ENCODE measurements at places on chromosomes 12 and 14.
A peak's percentile ranks its signal among the peaks of the same experiment; 100 is the strongest.

DNA sequence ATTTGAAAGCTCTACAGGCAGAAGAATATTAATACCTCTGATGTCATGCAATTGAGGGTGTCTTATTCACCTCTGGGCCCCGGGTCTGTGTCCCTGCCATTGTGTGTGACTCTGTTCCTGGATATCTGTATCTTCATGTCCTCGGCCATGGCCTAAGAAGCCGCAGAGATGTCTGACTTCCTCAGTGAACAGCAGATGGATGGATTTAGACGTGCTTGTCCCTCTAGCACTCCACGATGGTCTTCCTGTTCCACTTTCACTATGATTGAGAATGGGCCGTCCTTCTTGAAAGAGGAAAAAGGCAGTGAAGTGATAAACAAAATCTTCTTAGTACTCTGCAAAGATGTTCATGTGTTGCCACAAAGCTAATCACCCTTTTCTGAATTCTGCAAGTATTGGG lies 217.4 kb downstream of the SLC41A2 start:
- no peak overlapping the region for H3K4me3 ChIP-seq
- H3K27ac ChIP-seq, result no peak overlapping the region
- peaks cover 80% of the 10 kb centered on the region for H3K4me1 ChIP-seq

DNA sequence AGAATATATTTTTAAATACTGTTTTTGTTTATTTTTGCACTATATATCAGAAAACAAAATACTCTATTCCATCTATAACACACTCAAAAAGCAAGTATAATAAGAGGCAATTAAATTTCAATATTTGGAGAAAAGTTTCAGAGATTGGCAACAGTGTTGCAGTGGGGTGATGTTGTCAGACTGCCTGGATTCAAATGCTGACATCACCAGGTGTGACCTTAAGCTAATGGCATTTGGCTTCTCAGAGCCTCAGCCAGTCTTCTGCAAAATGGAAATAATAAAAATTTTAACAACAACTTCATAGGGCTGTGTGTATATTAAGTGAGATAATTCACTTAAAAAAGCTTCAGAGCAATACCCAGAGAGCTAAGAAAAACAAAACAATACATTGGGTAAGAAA lies 74.7 kb downstream of the TMTC1 start:
- H3K4me3 ChIP-seq, result no peak overlapping the region
- H3K27me3 ChIP-seq, result no peaks in the 10 kb centered on the region
- peaks cover 17% of the 10 kb centered on the region for H3K4me1 ChIP-seq
- DNase-seq, result no peak
- H3K27ac ChIP-seq, result no peak overlapping the region
- peaks cover 2% of the 10 kb centered on the region for H3K36me3 ChIP-seq

DNA sequence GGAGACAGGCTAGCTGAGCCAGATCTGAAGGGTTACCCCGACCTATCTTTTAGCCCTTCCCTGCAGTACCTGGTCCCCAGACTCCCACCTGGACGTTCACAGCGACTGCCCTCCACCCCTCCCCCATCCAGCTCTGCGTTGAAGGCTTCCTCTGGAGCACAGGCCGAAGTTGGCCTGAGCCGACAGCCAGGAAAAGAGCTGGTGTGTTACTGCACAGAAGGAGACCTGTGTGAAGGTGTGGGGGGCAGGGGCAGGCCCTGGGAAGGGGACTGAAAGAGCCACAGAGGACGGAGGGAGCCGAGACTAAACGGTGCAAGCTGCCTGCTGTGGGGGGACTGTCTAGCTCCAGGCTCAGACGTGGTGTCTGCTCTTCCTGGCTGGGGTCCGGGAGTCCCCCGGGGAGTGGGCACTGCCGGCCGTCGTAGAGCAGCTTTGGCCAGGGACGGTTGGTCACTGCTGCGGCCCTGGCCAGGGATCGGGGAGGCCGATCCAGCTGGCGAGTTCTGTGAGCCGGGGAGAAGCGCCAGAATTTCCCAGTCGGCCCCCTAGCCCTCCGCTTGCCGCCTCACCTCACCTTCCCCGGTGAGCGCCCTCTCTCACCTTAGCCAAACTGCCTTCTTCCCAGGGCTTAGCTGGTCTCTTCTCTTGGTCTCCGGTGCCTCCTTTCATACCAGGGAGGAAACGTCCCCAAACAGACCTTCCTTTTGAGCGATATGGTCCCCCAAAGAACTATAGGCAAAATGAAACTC lies 899 bp upstream of the COL2A1 start:
- peak overlapping the region; percentile 85 for H3K4me3 ChIP-seq
- peaks cover 65% of the 10 kb centered on the region for H3K27me3 ChIP-seq
- H3K4me1 ChIP-seq, result peaks cover 54% of the 10 kb centered on the region
- no peaks in the 10 kb centered on the region for H3K36me3 ChIP-seq
- no peak for DNase-seq

DNA sequence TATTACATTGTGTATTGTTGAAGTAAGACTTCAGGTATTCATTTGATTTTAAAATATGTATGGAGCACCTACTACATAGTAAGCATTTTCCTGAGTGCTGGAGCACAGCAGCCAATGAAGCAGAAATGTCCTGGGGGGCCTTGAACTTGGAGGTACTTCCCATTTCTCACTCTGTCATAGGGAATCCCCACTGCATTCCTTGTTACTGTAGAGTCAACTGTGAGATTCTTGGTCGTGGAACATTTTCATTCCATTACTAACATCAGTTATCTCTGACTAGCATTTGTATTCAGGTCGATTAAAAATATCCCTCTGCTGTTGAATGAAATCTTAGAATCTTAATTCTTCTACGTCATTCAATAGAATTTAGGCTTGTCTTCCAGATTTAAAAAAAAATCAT lies 66.7 kb downstream of the PDE3A start:
- H3K36me3 ChIP-seq, result no peaks in the 10 kb centered on the region
- DNase-seq, result no peak
- no peak overlapping the region for H3K4me3 ChIP-seq
- no peak overlapping the region for H3K27ac ChIP-seq
- H3K4me1 ChIP-seq, result no peaks in the 10 kb centered on the region

DNA sequence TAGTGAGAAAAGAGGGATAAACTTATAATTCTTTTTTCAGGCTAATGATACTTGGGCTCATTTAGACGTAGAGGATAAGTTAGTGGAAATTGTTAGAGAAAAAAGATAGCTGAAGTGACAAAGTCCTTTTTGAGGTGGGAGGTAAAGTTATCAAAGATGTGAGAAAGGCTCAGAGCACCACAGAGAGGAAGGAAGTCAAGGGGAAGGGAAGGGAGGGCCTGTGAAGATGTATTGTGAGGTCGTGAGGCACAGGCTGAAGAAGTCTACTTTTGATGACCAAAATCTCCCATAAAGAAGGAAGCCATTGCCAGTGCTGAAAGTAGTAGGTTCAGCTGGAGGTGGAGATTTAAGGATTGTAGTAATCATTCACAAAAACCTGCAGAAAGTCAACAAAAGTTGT lies 19.4 kb upstream of the PTGDR start:
- H3K4me1 ChIP-seq, result no peaks in the 10 kb centered on the region
- no peak for DNase-seq
- H3K27ac ChIP-seq, result no peak overlapping the region
- no peaks in the 10 kb centered on the region for H3K36me3 ChIP-seq
